BJ (cell line): ENCODE measurements at places on chromosomes 7 and 10.

DNA sequence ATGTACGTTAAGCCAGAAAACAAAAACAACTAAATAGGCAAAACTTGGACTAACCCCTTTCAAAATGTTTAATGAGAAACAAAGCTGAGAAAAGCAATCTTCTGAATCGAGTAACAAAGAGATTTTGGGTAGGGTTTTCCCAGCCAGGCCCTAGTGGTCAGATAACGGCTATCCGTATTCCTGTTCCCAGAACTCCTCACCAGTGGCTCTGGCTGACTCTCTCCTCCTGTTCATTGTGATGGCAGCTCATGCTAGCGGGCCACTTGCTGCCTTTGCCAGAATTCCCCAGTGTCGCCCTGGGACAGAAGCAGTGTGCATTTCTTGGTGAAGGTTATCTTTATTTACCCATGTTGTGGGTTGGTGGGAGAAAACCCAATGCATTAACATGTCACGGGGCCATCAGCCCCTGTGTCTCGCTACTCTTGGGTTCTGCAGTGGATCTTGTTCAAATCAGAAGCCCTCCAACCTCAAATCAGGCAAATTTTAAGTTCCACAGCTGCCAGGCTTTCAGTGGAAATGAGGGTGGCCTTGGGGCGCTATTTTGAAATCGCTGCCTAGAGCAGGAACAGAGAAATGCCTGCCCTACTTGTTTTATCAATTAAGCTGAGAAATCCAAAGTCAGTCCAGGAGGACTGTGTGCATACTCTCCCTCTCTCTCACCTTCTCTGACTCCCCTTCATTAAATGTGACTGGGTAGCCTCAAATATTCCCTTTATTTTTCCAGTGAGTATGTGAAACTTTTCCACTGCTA lies 164.5 kb upstream of the NPVF start:
- DNase-seq: no peak

GRCh38 chr10:128865436-128866195 lies 601.4 kb upstream of the MGMT start:
- DNase-seq: no peak

- no peak for DNase-seq
Measured at GRCh38 chr7:133931053-133931452, 196.1 kb upstream of the LRGUK start.

DNA sequence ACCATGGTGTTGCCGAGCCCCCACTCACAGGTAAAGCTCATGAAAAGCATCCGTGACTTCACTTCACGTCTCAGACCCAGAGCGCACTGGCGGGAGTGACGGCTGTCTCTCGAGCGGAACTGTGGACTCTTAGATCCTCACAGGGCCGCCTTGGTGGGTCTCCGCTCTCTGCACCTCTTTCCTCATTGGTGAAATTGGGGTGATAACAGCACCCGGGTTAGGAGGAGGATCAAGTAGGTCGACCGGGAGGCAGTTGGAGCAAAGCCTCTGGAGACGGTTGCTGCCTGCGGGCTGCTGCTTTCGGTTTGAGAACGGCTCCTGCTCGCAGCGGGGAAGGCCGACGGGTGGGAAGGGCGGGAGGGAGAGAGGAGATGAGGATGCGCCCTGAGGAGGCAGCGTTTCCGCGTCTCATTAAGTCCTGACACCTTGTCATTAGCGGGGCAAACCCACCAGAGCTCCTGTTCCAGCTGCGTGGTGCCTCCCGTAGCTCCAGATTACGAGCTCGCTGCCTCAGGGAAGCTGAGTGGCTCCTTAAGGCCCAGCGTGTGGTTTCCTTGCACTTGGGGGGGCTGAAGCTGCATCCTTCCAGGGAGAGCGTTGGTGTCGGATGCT lies 51.9 kb upstream of the CFAP46 start:
- no peak for DNase-seq

- no peak for DNase-seq
Measured at GRCh38 chr7:132557489-132558044, 18.7 kb downstream of the PLXNA4 start.

GRCh38 chr10:5600908-5601307 lies 65.5 kb downstream of the ASB13 start:
- DNase-seq: no peak

GRCh38 chr10:124665558-124665957 lies 78.6 kb downstream of the FAM53B start:
- DNase-seq: no peak

DNA sequence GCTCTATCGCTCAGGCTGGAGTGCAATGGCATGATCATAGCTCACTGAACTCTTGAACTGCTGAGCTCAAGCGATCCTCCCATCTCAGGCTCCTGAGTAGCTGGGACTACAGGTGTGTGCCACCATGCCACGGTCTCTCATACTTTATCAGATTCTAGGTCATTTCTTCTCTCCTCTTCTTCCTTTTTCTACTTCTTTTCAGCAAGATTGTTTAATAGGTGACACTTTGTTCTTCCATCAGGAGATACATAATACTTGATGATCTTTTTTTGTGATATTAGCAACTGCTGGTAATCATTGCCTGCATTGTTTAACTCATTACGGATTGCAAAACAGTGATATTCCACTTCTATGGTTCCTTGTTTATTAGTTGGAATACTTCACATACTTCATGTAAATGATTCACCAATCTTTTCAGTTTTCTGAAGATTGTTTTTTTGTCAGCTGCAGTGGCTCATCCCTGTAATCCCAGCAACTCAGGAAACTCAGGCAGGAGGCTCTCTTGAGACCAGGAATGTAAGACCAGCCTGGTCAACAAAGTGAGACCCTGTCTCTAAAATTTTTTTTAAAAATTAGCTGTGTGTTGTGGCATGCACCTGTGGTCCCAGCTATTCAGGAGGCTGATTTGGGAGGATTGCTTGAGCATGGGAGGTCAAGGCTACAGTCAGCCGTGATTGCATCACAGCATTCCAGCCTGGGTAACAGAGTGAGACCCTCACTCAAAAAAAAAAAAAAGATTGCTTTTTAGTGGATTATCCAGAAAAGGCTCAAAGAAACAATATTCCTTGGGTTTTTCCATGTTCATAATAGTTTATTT lies 36.2 kb upstream of the CHST3 start:
- peak; percentile 45 for DNase-seq

DNA sequence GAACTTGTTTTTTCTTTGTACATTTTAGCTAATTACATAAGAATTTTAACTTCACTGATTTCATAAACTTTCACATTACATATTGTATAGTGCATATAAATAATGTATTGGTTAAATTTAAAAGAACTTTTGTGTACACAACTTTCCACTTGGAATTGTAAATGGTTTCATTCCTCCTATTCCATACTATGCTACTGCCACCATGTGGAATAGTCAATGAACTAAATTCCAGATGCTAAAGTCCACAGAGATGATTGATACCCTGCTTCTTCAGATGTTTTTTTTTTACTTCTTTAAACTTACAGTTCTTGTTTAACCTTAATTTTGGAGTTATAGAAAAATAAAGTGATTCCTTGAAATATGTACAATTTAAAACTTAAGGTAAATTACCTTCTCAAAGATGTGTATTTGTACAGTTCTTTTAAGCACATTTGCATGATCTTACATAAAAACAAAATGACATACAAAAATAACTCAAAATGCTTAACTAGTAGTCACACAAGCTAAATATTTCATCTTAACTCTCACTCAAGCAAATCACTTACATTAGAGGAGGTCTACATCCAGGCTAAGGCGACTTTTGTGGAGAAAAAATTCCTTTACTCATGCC lies 247.6 kb upstream of the HGF start:
- DNase-seq: no peak

DNA sequence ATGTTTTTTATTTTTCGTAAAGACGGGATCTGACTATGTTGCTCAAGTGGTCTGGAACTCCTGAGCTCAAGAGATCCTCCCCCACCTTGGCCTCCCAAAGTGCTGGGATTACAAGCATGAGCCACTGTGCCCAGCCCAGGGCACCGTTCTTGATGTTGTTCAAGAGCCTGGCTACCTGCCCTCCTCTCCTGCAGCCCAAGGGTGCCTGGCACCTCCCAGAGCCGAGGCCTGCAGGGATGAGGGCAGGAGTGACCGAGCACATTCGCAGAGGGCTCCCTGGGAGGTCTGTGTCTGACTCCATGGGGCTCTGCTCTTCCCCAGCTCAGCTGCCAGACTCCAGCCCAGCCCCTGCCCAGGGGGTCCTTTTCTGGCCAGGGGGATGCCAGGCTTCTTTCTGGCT lies 15.4 kb downstream of the SH2B2 start:
- no peak for DNase-seq

- no peak for DNase-seq
Measured at GRCh38 chr10:15368101-15368855, 2.8 kb downstream of the FAM171A1 start.

DNA sequence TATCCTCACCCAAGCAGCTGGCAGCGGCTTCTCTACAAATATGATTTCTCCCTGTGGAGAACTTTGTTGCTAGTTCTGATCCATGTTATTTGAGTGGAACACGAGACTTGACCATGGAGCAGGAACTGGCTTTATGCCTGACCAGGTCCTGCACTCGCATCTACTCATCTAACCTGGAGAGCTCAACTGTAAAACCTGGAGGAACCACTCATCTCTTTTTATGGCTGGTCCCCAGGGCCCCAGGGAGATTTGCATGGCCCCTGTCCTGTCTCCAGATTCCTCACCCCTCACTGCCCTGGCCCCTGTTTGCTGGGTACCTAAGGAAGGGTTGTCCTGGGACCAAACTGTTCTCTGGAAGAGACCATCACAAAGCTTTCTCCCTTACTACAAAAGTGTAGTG lies 16.0 kb downstream of the TCAF1 start:
- no peak for DNase-seq

DNA sequence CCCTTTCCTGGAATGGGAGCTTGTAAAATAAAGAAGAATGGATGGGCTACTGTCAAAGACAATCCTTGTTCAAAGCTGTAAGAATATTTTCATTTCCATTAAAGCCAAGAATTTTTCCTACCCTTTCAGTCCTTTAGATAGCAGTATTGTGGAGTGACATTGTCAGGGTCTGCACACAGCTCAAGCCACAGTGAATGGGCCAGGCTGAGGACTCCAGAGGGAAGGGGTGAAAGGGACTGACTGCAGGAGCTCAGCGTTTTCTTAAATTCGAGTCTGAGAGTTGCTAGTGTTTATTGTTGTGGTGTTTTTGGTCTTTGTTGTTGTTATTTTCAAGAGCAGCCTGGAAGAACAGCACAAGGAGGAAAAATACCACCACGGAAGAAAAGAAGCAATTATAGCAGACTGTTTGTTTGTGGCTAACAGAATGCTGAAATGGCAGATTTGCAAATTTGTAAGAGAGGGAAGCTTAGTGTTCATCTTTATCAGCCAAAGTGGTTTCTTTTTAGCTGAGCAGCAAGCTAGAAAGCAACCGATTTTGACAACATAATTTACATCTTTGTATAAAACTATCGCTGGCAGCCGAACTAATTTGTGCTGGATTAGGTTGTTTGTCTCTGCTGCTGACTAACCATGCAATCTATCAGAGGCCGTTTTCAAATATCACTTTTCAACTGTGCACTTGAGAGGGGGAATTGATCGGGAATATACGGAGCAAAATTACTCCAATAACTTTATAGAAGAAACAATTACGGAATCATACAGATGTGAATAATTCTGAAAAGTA lies 192.1 kb downstream of the LRMDA start:
- no peak for DNase-seq

- no peak for DNase-seq
Measured at GRCh38 chr10:14296065-14296709, 34.5 kb downstream of the FRMD4A start.

- no peak for DNase-seq
Measured at GRCh38 chr10:11260170-11260569, 242.5 kb downstream of the CELF2 start.

DNA sequence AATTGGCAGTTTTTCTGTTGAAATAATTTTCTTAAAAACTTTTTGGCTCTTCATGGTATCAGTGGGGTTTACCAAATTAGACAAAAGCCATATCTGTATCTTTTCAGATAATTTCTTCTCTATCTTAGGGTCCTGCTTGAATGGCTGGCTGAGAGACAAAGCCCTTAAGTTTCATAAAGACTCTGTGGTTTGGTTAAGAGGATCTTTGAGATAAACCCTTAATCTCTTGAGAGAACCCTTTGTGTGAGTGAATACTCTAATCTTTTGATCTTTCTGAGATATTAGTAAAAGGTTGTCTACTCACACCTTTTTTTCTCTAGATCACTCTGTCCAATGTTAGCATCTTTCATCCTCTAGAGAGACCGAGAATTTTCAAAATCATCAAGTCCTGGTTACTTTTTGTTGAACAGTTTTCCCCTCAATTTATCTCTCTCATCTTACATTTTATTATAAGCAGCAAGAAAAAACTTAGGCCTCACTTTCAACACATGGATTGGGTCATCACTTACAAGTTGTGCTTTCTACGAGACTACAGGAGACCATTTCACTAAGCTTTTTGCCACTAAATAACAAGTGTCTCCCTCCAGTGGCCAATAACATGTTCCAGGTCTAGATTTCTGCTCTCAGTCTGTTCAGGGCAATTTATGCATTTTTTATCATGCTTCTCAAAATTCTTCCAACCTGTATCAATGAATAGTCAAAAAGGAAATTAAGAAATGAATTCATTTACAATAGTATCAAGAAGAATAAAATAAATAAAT lies 28.4 kb downstream of the DNAJC9 start:
- no peak for DNase-seq

- no peak for DNase-seq
Measured at GRCh38 chr7:101112233-101112632, 14.7 kb upstream of the SERPINE1 start.

DNA sequence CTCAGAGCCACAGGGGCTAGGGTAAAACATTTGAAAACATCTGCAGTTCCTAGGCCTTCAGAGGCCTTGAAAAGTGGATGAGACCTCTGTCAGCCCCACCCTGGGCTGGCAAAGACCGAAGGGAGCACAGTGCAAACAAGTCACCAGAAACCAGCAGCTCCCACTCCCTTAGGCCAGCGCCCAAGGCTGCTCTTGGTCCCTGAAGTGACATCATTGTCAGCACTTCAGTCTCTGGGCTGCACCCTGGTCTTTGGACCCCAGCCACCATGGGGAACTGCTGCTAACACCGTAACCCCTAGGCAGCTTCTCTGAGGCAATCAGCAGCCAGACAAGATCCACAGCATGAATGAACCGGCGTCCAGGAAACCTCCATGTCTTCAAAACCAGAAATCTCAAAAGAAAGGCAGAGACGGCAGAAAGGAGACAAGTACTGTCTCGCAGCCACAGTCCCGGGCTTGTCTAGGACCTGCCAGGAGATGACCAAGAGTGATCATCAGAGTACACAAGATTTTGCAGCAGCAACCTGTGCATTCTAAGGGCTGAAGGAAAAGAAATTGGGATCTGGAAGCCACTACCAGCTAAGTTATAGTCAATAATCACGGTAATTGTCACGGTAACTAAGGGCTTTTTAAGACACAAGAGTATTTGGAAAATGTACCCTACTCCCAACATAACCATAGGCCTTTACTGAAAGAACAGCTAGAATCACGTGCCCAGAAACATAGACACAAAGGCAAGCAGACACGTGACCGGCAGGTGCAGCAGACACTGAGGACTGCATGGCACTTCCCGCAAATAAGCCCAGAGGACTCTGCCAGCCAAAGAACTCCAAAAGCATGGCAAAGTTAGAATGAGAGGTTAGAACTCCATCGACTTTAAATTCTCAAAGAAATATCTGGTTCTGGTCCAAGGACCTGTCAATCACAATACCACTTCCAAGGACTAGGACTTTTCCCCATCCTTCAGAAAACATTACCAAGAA lies 23.3 kb downstream of the CPXM2 start:
- no peak for DNase-seq

GRCh38 chr7:150824379-150825177 lies 24.0 kb downstream of the TMEM176A start:
- DNase-seq: no peak
